ENCODE measurements at places on chromosomes 16 and 17. TPM values are rescaled to one million over a fixed set of nuclear protein-coding genes. Genes with fewer than 3 reads are reported as not detected.

Gene TPSB2
- 0.47 TPM for total RNA-seq

Gene NPW
- 7.0 TPM for total RNA-seq

Gene MPP2
- total RNA-seq: 4.6 TPM

Gene CACNG4
- 2.1 TPM for total RNA-seq

Gene CUEDC1
- 22.6 TPM for total RNA-seq

Gene FSCN2
- total RNA-seq: 4.1 TPM

Gene MYH3
- 802 TPM for total RNA-seq

Gene HBA1
- total RNA-seq: 5,051 TPM

Gene GPRC5C
- total RNA-seq: 231 TPM

Gene ABCA3
- total RNA-seq: 7.3 TPM

Gene CDK5R1
- total RNA-seq: 2.3 TPM

Gene MYH1
- total RNA-seq: 1.5 TPM

Gene TOM1L2
- total RNA-seq: 34.0 TPM

Gene ITGAD
- total RNA-seq: 0.18 TPM

Gene PERCC1
- not detected for total RNA-seq

Gene MRPL45
- total RNA-seq: 49.2 TPM

Gene EARS2
- total RNA-seq: 53.1 TPM

Gene FOXN1
- total RNA-seq: 0.23 TPM

Gene PDE6G
- total RNA-seq: 4.4 TPM

Gene DLG4
- 36.0 TPM for total RNA-seq

Gene ANKFN1
- total RNA-seq: 1.5 TPM

Gene ACSM3
- total RNA-seq: 38.2 TPM

Gene OTOP2
- not detected for total RNA-seq

Gene AGRP
- total RNA-seq: 0.47 TPM

Gene XYLT1
- total RNA-seq: 17.7 TPM

Gene DLX4
- total RNA-seq: not detected

Gene NLRC3
- 1.9 TPM for total RNA-seq

Gene IRF8
- 17.5 TPM for total RNA-seq

Gene TELO2
- total RNA-seq: 48.3 TPM

Gene STX4
- 30.0 TPM for total RNA-seq

Gene ABCC1
- 40.8 TPM for total RNA-seq

Gene HSPB9
- total RNA-seq: 0.23 TPM

Gene USP10
- total RNA-seq: 84.0 TPM

Gene TPSD1
- total RNA-seq: not detected

Gene HS3ST4
- total RNA-seq: 0.12 TPM

Gene CTRB2
- total RNA-seq: not detected

Gene ITGA2B
- total RNA-seq: 9.3 TPM

Gene MYLK3
- 15.2 TPM for total RNA-seq

Gene ZNF750
- 1.5 TPM for total RNA-seq

Gene RNF43
- 14.8 TPM for total RNA-seq

Gene CCT6B
- total RNA-seq: 2.3 TPM

Gene WSB1
- 352 TPM for total RNA-seq

Gene ZNF75A
- 36.3 TPM for total RNA-seq

Gene SLC5A11
- total RNA-seq: 3.7 TPM

Gene MEIOB
- total RNA-seq: 0.29 TPM

Gene FAM20A
- 13.1 TPM for total RNA-seq

Gene CCL3
- total RNA-seq: 5.2 TPM

Gene NFE2L1
- 164 TPM for total RNA-seq

Gene TBC1D28
- not detected for total RNA-seq

Gene SMIM36
- not detected for total RNA-seq

Gene EFCAB13
- 7.4 TPM for total RNA-seq

Gene ARL5C
- total RNA-seq: not detected

Gene SLC13A2
- total RNA-seq: 1.9 TPM

Measured in metanephros (tissue), 2 donors.